Fibroblast of upper back skin (primary cell): ENCODE measurements at places on chromosomes 2 and 18.

DNA sequence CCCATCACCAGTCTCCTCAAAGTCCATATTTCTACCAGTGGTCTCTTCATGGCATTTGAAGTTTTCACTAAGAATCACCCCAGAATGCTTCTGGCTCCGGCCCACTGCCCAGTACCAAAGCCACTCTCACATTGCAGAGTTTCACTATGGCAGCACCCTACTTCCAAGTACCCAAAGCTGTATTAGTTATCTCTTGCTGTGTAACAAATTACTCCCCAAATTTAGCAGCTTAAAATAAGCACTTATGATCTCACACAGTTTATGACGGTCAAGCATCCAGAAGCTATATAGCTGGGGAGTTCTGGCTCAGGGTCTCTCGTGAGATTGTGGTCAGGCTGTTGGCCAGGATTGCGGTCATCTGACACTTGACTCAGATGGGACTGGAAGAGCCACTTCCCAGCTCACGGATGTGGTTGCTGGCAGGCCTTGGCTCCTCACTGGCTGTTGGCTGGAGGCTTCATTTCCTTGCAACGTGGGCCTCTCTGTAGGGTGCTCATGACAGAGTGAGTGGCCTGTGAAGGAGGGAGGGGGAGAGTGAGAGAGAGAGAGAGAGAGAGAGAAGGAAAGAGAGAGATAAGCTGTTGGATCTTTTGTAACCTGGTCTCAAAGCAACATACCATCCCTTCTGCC is 189.5 kb downstream of the CTIF start:
- peak; percentile 99 for DNase-seq

DNA sequence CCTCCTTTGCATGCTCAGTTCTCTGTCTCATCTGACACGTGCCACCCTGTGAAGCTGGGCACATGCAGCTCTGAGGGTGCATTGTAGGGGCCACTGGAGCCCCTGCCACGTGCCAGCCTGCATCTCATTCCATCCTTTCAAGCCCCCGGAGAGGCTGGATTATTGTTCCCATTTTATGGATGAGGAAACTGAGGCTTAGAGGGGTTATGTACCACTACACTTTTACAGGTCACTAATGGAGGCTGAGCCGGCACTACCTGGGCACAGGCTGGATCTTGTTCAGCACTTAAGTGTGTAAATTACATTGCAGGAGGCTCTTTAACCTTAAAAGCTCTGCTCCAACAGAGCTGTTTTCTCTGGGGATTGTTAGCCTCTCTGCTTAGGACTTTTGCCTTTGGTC is 47.5 kb downstream of the KCNIP3 start:
- no peak for DNase-seq

- no peak for DNase-seq
Measured at GRCh38 chr2:35374845-35375244, 980.7 kb upstream of the CRIM1 start.

GRCh38 chr2:112821682-112822081 is 14.9 kb downstream of the IL1B start:
- DNase-seq: no peak

- peak; percentile 91 for DNase-seq
Measured at GRCh38 chr2:191247381-191248057, 2.3 kb downstream of the MYO1B start.
